ENCODE measurements at places on chromosomes 11 and 22. TPM values are rescaled to one million over a fixed set of nuclear protein-coding genes. Genes with fewer than 3 reads are reported as not detected.
A peak's percentile ranks its signal among the peaks of the same experiment; 100 is the strongest.

MFNG gene
- total RNA-seq: 7.3 TPM

NLRP6 gene
- total RNA-seq: not detected

HINFP gene
- 48.0 TPM for total RNA-seq

RAG2 gene
- not detected for total RNA-seq

HTR3B gene
- 6.9 TPM for total RNA-seq

FXYD2 gene
- total RNA-seq: 2.8 TPM

NEFH gene
- total RNA-seq: 59.0 TPM

MOV10L1 gene
- 5.0 TPM for total RNA-seq

PHF21A gene
- 179 TPM for total RNA-seq

CSNK1E gene
- 235 TPM for total RNA-seq

HORMAD2 gene
- 0.37 TPM for total RNA-seq

IFTAP gene
- 28.2 TPM for total RNA-seq

DNA sequence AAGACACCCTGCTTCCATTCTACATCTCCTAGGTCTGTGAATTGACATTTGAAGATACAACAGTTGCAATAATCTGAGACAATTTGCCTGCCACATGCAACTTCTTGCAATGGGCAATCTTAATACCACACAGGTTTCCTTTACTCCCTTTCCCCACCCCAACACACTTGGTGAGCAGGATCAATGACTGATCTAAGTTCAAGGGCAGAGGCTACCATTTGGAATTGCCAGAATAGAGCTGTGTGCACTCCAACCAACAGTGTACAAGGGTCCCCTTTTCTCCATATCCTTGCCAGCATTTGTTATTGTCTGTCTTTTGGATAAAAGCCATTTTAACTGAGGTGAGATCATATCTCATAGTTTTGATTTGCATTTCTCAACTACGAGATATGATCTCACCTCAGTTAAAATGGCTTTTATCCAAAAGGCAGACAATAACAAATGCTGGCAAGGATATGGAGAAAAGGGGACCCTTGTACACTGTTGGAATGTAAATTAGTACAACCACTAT, 2.9 kb upstream of the NNMT start:
- DNase-seq: no peak

DNA sequence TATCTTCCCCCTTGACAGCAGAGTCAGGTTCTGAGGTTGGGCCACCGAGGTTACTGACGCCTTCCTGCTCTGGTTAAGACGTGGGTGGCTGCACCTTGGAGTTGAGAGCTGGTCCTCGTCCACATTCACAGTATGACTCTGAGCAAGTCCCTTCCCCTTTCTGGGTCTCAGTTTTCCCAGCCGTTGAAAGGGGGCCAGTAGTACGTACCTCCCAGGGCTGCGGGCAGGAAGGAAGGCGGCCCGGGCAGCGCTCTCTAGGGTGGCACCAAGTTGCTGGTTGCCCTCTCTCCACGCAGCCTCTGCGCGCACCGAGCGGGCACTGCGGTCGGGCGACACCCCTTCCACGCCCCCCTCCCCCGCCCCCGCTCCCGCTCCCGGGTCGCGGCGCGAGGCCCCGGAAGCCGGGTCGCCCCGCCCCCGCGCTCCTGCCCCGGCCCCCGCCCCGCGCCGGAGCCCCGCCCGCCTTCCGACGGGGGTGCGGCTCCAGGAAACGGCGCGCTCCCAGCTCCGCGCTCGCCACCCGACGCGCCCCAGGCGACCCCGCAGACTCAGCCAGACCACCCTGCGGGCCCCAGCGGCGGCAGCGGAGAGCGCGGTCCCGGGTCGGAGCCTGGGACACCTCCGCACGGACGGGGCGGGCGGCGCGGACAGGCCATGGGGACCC, at the start of gene EHBP1L1:
TSS of gene EHBP1L1 (plus strand) at position 486 of the 664 bp plus-strand sequence. CDS start 250 bp downstream, outside the sequence.
- no peak for DNase-seq

GRCh38 chr11:26649884-26650283, 72.0 kb downstream of the SLC5A12 start:
- DNase-seq: no peak

GRCh38 chr22:49582181-49582580, 245.5 kb downstream of the BRD1 start:
- peak; percentile 14 for DNase-seq

GRCh38 chr11:4050138-4050537, 44.5 kb upstream of the RRM1 start:
- no peak for DNase-seq

GRCh38 chr11:13110929-13111812, 102.1 kb downstream of the RASSF10 start:
- DNase-seq: no peak

GRCh38 chr11:22193348-22194051, 615 bp downstream of the ANO5 start:
- DNase-seq: peak; percentile 38

GRCh38 chr22:20510811-20511577, 3.6 kb downstream of the MED15 start:
- no peak for DNase-seq

- DNase-seq: no peak
Measured at GRCh38 chr11:89361734-89362133, 129.4 kb downstream of the NOX4 start.

DNA sequence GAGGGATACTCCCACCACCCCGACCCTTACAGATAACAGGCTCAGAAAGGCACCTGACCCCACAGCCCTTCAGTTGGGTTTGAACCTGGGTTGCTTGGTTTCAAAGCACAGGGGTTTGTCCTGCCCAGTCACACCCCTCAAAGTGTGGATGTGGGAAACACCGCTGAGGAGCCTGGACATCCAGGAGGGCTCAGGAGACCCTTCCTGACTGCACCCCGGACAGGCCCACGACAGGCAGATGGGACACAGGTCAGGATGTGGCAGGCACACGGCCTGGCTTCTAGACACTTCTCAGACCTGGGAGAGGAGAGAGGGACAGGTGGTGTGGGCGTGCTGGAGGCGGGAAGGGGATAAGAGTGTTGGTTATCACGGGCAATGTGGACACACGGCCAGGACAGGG, 932.3 kb downstream of the BRD1 start:
- no peak for DNase-seq

- DNase-seq: no peak
Measured at GRCh38 chr11:117995472-117995871, 9.3 kb downstream of the IL10RA start.

DNA sequence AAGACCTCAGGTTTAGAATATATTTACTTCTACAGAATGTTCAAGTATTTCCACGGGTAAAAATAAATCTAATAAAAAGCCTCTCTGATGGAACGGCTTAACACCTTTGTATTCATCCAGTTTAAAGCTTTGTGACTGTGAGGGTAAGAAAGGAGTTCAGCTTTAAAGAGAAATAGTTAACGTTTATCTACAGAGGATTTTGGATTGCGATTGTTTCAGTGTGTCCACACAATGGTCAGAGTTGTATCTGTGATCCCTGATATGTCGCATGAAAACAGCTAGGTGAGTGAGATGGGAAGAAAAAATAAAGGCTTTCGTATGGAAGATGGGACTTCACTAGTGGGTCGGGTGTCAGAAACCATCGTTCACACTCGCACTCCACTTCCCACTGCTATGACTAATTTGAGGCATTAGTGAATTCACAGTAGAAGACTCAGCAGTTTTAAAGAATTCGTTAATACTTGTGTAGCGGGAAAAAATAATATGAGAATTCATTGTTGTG, 1.6 kb downstream of the APLP2 start:
- DNase-seq: no peak

DNA sequence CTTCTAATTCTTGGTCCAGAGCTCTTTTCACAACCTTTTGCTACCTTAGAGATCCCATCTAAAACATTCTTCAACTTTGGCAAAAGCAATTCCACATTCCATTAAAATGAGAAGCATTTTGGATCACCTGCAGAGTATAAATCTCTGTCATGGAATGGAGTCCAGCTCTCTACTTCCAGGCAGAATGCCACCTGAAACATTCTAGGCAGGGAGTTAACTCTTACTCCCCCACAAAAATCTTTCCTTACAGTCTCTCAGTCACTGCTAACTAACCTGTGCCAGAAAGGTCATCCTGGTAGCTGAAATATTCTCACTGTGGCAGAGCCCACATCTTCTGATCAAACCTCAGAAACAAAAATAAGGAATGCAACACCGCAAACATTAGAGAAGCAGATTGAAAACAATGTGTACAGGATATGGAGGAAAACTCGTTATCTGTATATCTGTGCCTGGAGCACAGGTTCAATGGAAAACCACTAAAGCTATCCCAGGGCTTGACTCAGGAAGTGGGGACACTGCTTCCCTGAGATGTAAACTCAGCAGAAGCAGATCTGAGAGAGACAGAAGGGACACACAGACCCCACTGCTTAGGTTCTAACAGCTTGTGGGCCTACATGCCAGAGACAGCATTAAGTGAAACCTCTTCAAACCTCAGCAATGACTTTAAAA, 78.9 kb downstream of the KCNC1 start:
- DNase-seq: no peak

DNA sequence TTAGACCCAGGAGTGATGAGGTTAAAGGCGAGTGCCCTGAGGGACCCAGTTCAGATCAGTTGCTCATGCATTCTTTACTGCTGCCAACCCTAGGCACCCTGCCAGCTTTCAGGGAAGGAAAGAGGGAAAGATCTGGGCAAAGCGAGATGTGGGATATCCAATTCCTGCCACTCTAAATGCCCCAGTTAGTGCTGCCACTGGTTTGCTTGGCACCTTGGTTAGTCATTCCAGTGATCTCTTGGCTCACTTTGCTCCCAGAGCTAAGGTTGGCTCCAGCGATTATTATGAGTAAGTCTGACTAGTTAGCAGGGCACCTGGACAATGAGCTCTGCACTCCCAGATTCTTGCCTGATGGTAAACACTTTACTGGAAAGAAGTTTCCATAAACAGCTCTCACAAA, 85.0 kb downstream of the INSC start:
- DNase-seq: no peak

DNA sequence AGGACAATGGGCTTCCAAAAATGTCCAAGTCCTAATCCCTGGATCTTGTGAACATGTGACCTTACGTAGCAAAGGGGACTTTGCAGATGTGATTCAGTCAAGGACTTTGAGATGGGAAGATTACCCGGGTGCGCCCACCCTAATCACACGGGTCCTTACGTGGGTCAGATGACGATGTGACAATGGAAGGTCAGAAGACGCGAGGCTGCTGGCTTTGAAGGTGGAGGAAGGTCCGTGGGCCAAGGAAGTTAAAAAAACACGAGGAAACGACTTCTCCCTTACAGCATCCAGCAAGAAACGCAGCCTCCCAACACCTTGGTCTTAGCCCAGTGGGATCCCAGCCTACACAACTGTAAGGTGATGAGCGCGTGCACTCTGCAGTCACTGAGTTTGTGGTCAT, 860.1 kb downstream of the TBC1D22A start:
- DNase-seq: no peak

- peak; percentile 66 for DNase-seq
Measured at GRCh38 chr22:41285441-41285819, 557 bp downstream of the RANGAP1 start.

GRCh38 chr11:20874358-20874757, 205.0 kb downstream of the NELL1 start:
- DNase-seq: no peak

- no peak for DNase-seq
Measured at GRCh38 chr11:121754598-121754997, 301.8 kb upstream of the SORL1-AS1 start.

DNA sequence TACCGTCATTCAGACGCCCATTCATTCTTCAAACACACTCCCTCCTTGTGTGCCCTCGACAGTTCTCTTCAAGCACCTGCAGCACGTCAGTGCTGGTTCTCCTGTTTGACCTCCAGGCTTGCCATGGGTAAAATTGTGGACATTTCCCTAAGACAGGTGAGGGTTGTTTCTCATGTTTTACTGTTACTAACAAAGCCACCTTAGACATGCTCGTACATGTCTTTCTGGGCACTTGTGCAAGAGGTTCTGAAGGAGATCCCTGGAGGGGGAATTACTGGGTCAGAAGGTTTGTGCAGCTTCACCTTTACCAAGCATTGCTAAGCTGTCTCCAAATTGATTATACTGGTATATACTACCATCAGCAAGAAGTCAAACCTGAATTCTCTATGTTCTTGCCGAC, 189.7 kb upstream of the TMEM45B start:
- DNase-seq: no peak

DNA sequence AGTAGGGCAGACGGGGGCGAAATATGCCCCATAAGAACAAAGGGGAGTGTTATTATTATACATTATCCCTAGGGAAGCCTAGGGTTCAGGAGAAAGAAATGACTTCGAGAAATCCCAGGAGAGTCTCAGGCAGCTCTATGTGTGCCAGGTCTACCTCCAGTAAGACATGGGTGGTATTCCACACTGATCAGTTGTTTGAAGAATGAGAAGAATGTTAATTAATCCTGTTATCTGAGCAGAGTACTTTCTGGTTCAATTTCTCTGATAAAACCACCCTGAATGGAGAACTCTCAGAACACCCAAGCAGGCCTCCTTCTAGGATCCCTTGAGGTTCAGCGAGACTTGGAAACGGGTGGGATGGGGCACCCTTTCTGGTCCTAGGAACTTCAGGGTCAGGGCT, 46.2 kb downstream of the PRR5L start:
- DNase-seq: no peak

DNA sequence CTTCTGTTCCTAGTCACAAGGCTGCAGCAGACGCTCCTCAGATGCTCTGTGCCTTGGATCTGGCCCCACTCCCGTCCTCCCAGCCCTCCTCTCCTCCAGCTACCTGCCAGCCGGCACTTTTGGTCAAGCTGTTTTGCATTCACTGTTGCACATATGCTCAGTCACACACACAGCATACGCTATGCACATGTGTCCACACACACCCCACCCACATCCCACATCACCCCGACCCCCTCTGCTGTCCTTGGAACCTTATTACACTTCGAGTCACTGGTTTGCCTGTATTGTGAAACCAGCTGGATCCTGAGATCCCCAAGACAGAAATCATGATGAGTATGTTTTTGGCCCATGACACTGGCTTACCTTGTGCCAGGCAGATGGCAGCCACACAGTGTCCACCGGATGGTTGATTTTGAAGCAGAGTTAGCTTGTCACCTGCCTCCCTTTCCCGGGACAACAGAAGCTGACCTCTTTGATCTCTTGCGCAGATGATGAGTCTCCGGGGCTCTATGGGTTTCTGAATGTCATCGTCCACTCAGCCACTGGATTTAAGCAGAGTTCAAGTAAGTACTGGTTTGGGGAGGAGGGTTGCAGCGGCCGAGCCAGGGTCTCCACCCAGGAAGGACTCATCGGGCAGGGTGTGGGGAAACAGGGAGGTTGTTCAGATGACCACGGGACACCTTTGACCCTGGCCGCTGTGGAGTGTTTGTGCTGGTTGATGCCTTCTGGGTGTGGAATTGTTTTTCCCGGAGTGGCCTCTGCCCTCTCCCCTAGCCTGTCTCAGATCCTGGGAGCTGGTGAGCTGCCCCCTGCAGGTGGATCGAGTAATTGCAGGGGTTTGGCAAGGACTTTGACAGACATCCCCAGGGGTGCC, 109.8 kb downstream of the BCR start:
- peak; percentile 64 for DNase-seq

GRCh38 chr11:6251120-6251733, 8.4 kb upstream of the CCKBR start:
- peak; percentile 65 for DNase-seq

- DNase-seq: no peak
Measured at GRCh38 chr22:30381264-30381663, 5.9 kb downstream of the RNF215 start.
